ENCODE measurements at places on chromosomes 16 and 17.

DNA sequence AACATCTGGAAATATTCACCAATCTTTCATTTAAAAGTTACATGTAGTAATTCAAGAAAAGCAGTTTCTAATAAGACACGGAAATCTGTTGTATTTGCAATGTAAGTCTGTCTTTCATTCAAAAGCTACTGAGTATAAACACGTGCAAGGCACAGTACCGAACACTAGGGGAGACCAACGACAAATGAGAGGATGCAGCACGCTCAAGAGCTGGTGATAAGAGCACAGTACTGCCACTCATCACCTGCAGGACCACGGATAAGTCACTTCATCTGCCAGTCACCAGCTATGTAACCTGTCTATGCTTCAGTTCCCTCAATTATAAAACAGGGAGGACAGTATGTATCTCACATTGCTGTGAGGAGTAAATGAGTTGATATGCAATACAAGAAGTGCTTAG, 67.1 kb downstream of the CLEC18A start:
- ATAC-seq, result peak; percentile 81

DNA sequence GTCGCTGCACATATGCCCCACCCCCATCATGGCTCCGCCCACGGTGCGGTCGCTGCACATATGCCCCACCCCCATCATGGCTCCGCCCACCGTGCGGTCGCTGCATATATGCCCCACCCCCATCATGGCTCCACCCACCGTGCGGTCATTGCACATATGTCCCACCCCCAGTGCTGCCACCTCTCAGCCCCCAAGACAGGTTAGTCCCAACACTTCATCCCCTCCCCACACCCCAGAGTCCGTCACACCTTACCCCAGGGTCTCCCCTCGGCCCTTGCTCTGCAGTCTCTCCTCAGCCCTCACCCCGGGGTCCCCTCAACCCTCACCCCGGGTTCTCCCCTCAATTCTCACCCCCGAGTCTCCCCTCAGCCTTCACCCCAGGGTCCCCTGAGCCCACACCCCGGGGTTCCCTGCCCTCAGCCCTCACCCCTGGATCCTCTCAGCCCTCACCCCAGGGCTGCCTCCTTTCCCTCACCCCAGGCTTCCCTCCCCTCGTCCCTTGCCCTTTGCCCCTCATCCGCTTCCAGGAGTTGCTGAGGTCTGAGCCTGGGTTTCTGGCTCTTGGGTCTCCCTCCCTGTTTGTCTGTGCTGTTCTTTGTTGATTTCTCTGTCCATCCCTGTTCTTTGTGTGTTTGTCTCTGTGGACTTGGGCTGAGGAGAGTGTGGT, 25.6 kb downstream of the TPSG1 start:
- no peak for ATAC-seq

DNA sequence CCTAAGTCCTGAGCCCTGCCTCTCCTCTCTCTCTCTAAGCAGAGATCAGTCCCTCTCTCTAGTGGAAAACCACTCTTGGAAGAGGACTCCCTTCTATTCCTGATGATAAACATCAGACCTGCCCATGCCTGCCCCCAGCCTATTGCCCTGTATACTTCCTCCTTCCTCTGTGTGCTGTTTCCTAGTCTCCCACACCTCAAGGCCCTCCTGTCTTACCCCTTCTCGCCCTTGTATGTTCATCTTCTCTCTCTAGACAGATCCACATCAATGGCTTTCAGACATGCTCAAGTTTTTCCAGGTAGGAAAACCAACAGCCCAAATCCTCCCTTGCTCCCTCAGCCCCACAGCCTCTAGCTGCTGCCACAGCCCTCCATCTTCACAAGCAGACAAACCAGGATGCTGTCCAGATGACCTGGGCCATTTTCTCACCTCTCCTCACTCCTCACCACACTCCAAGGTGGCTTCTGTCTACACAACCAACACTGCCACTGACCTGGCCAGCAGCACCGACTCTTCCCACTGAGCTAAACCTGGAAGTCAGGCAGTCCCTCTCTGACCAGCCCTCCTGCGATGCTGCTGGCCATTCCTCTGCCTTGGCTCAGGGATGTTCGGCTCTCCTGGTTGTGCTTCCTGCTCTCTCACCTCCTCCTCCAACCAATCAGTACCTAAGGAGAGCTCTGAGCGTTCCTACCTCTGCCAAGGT, 36.3 kb downstream of the MARF1 start:
- no peak for ATAC-seq

GRCh38 chr16:23920899-23921298, 85.1 kb downstream of the PRKCB start:
- no peak for ATAC-seq

GRCh38 chr17:1568950-1569810, 6.6 kb upstream of the PITPNA start:
- ATAC-seq, result no peak

GRCh38 chr17:75561927-75562603, 25.5 kb upstream of the MYO15B start:
- no peak for ATAC-seq

- no peak for ATAC-seq
These were observed 44.4 kb downstream of the SLC6A4 start for GRCh38 chr17:30191072-30191471.

DNA sequence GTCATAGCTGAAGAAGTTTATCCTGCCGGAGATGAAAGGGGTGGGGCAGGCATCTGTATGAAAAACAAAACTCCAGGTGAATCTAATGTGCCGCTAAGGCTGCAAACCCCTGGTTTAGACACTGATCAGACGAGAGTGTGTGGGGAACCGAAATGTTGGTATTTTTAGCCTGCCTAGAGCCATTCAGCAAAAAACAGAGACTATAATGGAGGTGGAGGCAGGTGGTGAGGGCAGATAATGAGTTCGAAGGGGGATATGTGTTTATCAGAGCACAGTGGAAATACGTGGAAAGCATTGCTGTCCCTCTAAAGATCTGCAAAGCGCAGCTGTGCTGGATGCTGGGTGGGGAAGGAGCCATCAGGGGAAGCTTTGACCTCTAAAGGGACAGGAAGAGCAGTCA, 127.5 kb upstream of the WSCD1 start:
- ATAC-seq, result no peak

DNA sequence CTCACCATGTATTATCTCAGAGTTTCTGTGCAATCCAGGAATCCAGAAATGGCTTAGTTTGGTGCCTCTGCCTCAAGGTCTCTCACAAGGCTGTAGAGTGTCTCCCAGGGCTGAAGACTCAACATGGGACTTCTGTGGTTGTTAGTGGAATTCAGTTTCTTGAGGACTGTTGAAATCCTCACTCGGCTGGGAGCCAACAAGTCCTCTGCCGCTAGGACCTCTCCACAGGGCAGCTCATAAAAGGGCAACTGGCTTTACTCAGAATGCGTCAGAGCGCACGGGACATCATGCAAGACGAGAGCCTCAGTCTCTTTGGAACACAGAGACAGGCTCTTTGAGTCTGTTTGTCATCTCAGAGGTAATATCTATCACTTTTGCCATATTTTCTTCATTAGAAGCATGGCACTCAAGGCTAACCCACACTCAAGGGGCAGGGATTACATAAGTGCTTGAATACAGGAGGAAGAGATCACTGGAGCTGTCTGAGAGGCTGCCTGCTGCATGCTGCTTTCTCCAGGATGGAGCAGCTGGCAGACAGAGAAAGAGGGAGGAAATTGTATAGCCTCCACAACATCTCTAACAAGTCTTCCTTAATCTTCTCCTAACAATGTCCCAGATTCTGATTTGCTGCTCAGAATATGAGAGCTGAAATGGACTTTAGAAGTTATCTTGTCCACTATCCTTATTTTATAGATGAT, 97.5 kb upstream of the ASIC2 start:
- no peak for ATAC-seq

DNA sequence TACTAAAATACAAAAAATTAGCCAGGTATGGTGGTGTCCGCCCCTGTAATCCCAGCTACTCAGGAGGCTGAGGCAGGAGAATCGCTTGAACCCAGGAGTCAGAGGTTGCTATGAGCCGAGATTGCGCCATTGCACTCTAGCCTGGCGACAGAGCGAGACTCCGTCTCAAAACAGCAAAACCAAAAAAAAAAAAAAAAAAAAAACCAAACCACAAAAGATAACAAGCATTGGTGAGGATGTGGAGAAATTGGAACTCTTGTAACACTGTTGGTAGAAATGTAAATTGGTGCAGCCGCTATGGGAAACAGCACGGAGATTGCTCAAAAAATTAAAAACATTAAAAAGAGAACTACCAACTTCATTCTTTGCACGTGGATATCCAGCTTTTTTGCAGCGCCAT, 119.4 kb downstream of the OR1D5 start:
- ATAC-seq, result no peak

GRCh38 chr16:66936462-66936861, 1.1 kb downstream of the CES2 start:
- no peak for ATAC-seq

All from stimulated activated memory B cell treated with anti-CD40 and anti-IgM and Interleukin-4, amounts not matched to agents 10 μg/mL and 1 μg/mL and 100 μg/mL, for 72 hours (primary cell).